ENCODE measurements at places on chromosomes 11 and 22.
A peak's percentile ranks its signal among the peaks of the same experiment; 100 is the strongest.

- no peak for DNase-seq
Observed at GRCh38 chr11:63564056-63564774, 1.0 kb upstream of the PLAAT2 start.

GRCh38 chr11:41461057-41461681 lies 1.7 kb upstream of the LRRC4C start:
- no peak for DNase-seq

GRCh38 chr22:37245740-37246139 lies 1.7 kb upstream of the RAC2 start:
- no peak for DNase-seq

DNA sequence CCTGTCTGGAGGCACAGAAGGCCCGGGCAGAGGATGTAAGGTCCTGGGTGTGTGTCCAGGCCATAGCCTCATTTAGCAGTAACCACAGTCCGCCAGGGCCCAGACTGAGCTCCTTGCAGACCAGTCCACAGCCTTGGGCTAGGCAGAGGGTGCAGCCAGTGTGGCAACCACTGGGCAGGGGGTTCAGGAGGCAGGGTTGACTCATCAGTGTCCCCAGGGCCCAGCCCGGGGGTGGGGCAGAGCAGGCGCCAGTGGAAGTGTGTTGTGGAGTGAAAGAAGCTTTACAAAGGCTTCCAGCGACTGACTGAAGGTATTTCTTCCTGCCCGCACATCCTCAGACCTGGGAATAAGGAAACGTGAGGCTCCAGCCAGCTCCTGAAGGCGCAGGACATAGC lies 27.7 kb upstream of the WNT11 start:
- DNase-seq = no peak

DNA sequence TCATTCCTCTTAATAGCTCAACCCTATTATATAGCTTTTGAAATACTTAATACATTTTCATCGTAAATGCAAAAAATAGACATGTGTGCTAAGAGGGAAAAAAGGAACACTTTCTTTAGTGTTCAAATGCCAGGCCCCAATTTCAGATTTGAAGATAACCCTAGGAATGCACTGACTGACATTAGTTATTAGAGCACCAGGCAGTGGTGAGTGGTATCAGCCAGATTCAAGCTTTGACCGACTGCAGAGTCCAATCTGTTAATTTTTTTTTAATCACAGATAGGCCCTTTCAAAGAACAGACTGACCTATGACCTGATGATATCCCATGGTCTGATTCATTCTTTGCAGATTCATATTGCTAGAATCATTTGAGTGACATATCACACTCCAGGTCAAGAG lies 874.2 kb upstream of the CHORDC1 start:
- DNase-seq = no peak

DNA sequence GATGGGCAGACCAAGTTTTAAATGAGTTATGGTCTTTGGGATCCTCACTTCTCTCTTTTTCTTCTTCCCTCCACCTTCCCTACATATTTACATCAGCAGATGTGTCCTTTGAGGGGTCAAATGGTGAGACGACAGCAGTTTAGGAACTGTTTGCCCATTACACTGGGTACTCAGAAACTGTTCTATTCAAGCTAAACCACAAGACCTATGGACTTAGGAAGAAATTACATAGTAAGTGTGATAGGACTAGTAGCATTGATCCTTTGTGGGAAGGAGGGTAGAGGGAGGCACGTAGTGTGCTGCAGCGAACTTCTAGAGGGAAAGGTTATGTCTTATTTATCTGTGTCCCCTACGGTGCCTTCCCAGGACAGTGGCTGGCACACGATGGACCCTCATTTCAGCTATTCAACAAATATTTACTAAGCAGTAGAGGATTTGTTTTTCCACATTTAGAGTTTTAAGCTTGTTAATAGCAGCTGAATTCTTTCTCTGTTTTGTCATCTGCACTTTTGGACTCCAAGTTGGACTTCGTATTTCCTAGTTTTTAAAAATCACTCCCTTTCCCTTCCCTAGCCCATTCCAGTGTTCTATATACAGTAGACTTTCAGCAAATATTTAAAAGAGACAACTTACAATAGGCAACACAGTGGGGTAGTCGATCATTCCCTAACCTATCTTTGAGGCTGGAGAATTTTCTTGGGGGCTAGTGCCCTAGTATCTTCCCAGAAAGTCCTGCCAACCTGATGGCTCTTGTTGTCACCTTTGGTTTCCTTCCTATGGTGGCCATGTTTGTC lies 13.9 kb downstream of the FZD4 start:
- DNase-seq = no peak

- DNase-seq = no peak
Observed at GRCh38 chr11:115626414-115626813, 122.2 kb upstream of the CADM1 start.

- DNase-seq = no peak
Observed at GRCh38 chr11:26953770-26954392, 40.0 kb upstream of the FIBIN start.

GRCh38 chr22:42357634-42358296 lies 74.4 kb downstream of the NFAM1 start:
- DNase-seq = no peak

DNA sequence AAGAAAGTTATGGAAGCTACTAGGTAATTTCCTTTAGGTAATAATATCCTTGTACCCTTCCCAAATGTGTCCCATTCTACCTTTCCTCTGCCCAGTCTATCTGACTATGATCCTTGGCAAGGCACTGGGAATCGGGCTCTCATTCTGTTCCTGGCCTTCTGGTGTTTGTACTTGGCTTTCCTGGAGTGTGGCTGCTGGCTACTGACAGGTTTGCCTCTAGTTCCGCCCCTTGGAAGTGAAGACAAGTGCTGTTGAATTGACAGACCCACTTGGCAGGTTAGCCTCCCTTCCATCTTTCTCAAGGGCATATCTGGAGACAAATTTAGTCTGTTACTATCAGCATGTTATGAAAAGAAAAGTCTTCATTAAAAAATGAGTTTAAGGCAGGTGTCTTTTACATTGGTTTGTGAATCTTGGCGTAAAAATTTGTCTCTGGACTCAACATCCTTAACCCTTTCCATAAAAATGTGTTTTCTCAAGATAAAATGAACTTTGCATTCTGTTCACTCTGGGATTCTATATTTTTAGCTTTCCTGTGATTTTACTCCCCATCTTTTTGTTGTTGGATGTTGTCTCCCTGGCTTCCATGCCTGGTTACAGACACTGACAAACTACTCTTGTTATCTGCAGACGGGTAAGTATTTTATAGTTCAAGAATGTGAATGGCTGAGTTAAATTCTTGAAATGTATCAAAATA lies 287.4 kb upstream of the PDGFD start:
- no peak for DNase-seq

DNA sequence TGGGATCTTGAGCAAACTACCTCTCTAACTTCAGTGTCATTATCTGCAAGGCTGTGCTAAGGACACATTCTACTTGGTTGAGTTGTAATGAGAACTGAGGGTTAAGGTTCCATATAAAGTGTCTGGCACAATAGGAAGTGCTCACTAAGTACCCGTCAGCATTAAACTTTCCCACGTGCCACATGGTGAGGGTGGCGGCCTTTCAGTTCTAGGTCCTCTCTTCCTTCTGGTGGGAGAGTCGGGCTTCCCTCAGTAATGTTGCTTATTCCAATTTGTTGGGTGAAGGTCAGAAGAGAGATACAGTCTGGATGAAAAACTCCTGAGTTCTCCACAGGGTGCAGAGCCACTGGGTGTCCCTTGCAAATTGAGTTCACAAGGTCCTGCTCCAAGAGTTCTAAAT lies 4.6 kb upstream of the CD6 start:
- no peak for DNase-seq

- DNase-seq = peak; percentile 38
Observed at GRCh38 chr11:720642-721246, 14.7 kb downstream of the EPS8L2 start.

DNA sequence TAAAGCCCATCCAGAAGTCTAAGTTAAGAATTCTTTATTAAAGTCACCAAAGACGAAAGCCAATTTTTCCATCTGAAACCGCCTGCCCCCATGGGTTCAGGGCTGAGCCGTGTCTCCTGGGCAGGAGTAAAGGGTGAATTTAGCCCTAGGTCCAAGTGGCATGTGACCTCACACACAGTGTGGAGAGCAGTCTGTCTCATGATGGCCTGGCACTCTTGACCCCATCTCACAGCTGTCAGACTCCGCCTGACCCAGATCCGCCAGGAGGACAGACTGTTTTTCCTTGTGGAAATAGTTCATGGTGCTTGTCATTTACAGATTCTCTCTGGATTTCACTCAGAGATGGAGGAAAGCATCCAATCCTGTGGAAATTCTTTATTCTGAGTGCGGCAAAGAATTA lies 109.7 kb downstream of the GALNT18 start:
- DNase-seq = no peak

GRCh38 chr11:128910576-128910975 lies 19.4 kb downstream of the KCNJ5 start:
- DNase-seq = no peak

DNA sequence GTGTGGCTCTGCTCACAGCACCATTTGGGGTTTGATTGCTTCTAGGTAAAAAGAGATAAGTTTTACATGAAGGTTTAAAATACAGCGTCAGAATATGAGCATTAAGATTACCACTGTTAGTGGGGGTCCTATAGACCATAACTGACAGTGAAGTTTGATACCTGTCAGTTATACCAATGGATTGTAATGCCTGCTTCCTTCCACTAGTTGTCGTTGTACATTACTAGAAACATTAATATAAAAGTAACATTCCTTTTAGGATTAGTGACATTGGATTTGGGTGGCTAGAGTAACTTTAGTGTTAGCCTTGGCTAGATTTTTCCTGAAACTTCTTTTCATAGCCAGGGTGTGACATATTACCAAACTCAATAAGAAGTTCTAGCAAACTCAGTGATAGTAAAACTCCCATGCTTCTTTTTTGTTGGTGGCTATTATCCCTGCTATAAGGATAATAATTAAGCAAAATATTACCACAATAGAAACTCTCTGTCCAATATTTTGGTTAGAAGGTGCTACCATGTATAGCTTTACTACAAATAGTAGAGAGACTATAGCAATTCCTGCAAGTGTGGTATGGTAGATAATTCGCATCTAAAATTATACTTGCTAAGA lies 57.1 kb downstream of the FAM181B start:
- no peak for DNase-seq

GRCh38 chr11:117862753-117863152 lies 13.7 kb downstream of the FXYD6 start:
- no peak for DNase-seq

DNA sequence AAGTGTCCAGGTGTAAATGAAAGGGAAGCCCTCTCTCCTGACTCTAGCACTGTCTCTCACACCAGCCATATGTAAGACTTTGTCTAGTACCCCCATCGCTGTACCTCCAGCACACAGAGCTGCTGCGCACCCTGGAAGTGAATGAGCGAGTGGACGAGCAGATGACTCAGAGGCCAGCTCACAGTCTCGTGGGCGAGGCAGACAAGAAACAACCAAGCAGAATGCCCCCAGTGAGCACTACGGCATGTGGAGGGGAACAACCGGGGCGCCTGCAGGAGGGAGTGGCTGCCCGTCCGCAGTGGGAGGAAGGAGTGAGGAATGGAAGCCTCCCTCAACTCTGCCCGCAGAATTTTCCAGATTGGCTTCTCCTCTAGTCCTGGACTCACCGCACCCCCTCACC lies 46.4 kb downstream of the MCM5 start:
- no peak for DNase-seq
